ENCODE measurements at places on chromosomes 13 and 19.

GRCh38 chr13:48647625-48648024 is 6.1 kb upstream of the CYSLTR2 start:
- no peak for DNase-seq

GRCh38 chr13:75326173-75327134 is 155.5 kb downstream of the TBC1D4 start:
- no peak for DNase-seq

- no peak for DNase-seq
Measured at GRCh38 chr13:25806264-25806974, 245.4 kb downstream of the SHISA2 start.

DNA sequence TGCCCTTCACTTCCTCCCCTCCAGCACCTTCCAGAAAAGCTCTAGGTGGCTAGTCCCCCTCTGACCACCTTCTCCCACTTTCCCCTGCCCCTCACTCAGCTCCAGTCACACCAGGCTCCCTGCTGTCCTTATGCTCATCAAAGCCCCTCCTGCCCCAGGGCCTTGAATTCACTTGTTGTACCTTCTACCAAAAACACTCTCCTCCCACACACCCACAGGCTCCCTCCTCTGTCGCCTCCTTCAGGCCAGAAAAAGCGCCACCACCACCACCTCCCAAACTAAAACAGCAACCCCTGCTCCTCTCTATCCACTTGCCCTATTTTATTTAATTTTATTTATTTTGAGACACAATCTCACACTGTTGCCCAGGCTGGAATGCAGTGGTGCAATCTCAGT is 4.8 kb upstream of the CEACAM16 start:
- no peak for DNase-seq

DNA sequence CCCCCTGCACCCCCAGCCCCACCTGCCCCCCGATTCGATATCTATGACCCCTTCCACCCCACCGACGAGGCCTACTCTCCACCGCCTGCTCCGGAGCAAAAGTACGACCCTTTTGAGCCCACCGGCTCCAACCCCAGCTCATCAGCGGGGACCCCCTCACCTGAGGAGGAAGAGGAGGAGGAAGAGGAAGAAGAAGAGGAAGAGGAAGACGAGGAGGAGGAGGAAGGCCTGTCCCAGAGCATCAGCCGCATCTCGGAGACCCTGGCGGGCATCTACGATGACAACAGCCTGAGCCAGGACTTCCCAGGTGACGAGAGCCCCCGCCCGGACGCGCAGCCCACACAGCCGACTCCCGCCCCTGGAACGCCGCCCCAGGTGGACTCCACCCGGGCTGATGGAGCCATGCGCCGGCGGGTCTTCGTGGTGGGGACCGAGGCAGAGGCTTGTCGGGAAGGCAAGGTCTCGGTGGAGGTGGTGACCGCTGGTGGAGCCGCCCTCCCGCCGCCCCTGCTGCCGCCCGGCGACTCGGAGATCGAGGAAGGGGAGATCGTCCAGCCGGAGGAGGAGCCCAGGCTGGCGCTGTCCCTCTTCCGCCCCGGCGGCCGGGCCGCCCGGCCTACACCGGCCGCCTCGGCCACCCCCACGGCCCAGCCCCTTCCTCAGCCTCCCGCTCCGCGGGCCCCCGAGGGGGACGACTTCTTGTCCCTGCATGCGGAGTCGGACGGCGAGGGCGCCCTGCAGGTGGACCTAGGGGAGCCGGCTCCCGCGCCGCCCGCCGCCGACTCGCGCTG is 9.2 kb downstream of the SCAF1 start:
- DNase-seq = no peak

DNA sequence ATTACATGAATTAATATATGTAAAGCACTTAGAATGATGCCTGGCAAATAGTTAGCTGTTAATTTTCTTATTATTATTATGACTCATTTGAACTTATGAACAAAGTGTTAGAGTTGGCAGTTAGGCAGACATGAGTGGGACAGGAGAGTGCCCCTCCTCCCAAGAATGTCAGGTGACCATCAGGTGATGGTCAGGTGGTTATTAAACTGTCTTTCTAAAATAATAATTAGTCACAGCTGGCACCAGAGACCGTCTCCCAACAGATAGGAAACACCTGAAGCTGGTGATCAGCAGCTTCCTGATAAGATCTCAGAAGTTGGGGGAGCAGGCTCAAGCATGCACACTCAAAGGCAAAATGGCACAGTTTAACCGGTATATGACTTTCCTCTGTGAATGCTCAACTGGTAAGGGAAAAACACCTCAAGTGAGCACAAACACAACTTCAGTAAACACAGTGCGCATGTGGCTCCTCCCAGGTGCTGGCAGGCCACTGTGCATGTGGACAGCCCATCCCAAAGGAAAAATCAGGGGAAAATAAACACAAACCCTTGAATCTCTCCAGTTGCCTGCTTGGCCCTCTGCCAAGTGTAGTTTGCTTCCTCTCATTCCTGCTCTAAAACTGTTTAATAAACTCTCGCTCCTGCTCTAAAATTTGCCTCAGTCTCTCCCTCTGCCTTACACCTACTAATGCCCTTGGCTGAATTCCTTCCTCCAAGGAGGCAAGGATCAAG is 54.0 kb downstream of the FLT1 start:
- no peak for DNase-seq

DNA sequence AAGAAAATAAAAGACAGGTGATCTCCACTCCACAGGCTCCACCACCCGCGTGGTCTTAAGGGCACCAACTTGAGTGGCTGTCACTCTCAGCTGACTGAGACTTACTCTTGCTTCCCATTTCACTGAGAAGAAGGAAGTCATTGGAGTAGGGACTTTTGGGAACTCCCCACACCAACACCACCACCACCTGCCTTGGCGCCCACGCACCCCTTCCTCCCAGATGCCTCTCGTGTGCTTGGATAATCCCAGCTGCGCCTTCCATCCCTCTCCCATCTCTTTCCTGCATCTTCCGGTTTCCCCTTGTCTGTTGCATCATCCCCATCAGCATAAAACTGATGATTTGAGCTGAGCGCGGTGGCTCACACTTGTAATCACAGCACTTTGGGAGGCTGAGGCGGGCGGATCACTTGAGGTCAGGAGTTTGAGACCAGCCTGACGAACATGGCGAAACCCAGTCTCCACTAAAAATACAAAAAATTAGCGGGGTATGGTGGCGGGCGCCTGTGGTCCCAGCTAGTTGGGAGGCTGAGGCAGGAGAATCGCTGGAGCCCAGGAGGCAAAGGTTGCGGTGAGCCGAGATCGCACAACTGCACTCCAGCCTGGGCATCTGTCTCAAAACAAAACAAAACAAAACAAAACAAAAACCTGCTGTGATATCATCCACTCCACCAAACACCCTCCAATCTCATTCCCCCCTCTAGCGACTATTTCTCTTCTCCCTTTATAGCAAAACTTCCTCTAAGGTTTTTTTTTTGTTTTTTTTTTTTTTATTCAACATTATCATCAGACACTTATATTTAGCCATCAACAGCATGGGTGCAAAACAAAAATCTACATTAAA is 25.5 kb downstream of the AP2S1 start:
- DNase-seq = no peak

GRCh38 chr19:31979362-31979761 is 366.0 kb upstream of the ZNF507 start:
- no peak for DNase-seq

DNA sequence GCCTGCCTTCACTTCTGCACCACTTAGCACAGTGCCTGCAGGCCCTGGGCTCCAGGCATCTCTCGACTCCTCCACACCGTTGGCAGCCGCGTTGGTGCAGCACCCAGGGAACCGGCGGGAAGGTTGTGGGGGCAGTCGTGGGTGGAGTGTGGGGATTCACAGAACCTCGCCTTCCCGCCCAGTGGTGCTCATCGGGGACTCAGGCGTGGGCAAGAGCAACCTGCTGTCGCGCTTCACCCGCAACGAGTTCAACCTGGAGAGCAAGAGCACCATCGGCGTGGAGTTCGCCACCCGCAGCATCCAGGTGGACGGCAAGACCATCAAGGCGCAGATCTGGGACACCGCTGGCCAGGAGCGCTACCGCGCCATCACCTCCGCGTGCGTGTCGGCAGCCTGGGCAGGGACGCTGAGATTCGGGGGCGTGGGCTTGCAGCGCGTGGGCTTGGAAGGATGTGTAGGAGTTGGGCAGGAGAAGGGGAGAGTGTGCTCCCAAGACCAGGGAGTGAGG is 9.6 kb downstream of the RAB11B start:
- DNase-seq = no peak

GRCh38 chr19:57648331-57649003 is 15.5 kb downstream of the ZNF211 start:
- no peak for DNase-seq

- DNase-seq = no peak
Measured at GRCh38 chr19:39830406-39830805, 3.6 kb downstream of the DYRK1B start.

Data from right renal pelvis (tissue), 4 donors.